Muscle of arm (tissue), 14 donors: ENCODE measurements at places on chromosomes 5 and 9.
A peak's percentile ranks its signal among the peaks of the same experiment; 100 is the strongest.

GRCh38 chr9:75712700-75713099 lies 177.8 kb upstream of the PCSK5 start:
- peak; percentile 38 for DNase-seq

- DNase-seq: peak; percentile 15
These were observed 747.3 kb upstream of the C9orf72 start for GRCh38 chr9:28320616-28321015.

- no peak for DNase-seq
These were observed 5.7 kb downstream of the RAPGEF1 start for GRCh38 chr9:131734165-131734610.

- no peak for DNase-seq
These were observed 4.5 kb upstream of the TLE1 start for GRCh38 chr9:81693671-81694378.
